ENCODE measurements at places on chromosomes 2 and 18.

- no peak for DNase-seq
These were observed 411.6 kb upstream of the NRP2 start for GRCh38 chr2:205270689-205271088.

- peak; percentile 20 for DNase-seq
These were observed 8.6 kb upstream of the KCNE4 start for GRCh38 chr2:223043164-223043941.

DNA sequence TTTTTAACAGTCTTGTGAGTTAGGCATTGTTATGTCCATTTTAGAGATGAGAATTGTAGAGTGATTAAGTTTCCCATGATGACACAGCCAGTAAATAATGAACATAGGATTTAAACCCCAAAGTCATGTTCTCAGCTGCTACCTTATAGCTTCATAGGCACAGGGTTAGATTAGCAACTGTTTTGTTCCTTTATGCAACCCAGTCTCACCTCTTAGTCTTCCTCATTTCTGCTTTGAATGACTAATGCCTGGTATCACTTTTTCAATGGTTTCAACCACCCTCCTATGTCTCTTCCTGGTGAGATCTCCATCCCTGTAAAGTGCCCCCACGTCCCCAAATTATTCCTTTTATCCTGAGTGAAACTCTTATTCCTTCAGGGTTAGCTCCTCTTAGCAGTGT is 44.3 kb downstream of the MFSD6 start:
- no peak for DNase-seq

DNA sequence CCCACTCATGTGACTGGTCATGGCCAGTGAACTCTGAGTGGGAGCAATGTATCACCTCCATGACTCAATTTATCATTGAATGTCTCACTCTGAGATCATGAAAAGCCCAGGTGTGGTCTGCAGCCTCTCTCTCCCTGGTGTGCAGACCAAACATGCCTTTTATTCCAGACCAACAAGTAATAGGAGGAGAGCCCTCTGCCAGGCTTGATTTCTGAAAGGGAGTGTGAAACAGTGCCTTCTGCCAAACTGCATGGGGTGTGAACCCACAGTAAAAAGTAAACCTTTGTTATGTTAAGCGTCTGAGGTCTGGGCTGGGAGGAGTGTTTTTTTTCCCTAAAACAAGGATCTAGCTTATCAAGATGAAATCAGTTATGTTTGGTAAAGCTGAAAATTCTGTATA is 601.2 kb downstream of the ADCYAP1 start:
- DNase-seq, result no peak

DNA sequence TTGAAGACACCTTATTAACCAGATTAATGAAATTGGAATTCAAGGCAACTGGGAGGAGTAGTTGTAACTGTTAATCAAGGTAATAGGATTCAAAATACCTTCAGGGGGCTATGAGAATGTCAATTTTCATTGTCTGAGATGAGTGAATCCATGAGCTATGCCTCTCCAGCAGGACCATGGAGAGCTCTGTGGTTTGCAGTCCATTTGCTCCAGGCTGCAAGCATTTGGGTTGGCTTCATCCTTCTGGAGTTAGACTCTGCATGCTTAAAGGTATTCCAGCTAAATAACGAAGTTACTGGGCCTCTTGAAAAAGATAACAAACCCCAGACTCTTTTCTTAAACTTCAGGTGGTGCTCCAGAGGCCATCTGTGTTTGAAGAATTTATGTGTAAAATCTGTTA is 207.1 kb upstream of the SLC8A1 start:
- DNase-seq, result no peak

GRCh38 chr2:83795777-83796176 is 663.3 kb downstream of the SUCLG1 start:
- no peak for DNase-seq

Data from CD4-positive, alpha-beta T cell treated with Interleukin-15 for 1 hour (primary cell).